ENCODE measurements at places on chromosomes 6 and 20. TPM values are rescaled to one million over a fixed set of nuclear protein-coding genes. Genes with fewer than 3 reads are reported as not detected.

- DNase-seq = no peak
These were observed 11.0 kb upstream of the BPIFB4 start for GRCh38 chr20:33068251-33068939.

DNA sequence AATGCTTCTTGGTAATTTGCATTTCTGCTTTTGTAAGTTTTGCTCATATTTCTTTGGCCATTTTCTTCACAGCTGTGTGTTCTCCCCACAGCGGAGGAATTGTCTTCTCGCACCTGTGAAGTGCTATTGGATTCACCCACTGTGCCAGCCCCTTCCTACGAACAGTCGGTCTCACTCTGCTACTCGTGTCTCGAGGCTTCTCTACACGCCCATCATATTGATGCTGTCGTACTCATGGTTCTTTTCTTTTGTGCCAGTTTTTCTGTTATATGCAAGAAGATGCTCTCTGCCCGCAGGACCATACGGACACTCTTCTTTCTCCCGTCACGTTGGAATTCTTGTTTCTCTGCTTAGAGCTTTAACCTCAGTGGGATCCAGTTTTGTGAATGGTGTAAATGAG lies 200.3 kb downstream of the DLL1 start:
- DNase-seq = no peak

- DNase-seq = peak; percentile 13
These were observed 7.0 kb downstream of the TMEM244 start for GRCh38 chr6:129853996-129854711.

DNA sequence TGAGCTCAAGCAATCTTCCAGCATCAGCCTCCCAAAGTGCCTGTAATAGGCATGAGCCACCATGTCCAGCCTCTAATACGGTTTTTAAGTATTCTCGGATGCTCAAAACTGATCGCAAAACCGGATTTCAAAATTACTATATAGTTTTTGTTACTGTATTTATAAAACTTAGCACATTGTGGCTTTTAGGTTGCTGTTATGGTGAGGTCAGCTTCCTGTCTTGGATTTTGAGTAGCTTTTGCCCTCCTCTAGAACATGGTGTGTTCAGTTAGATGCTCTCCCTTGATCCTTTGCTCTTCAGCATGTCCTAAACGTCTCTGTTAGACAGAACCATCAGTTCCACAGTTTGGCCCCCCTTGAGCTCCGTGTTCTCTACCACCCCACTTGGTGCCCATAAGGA lies 96.2 kb downstream of the RPP40 start:
- no peak for DNase-seq

DNA sequence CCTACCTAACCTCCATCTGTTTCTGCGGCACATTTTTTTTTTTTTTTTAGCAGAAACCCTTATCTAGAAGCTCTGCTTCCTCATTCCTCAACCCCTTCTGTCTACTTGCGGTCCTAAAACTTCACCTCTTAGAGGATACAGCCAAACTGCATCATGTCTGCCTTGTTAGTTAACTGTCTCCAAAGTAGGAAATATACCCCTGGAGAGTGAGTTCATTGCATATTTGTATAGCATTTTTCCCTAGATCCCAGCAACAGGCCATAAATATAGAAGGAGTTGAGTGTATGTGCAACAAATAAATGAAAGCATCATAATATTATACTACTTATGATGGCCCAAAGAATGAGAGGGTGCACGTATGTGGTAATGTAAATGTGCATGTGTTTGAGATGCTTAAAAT lies 1288.6 kb upstream of the GJE1 start:
- no peak for DNase-seq

DNA sequence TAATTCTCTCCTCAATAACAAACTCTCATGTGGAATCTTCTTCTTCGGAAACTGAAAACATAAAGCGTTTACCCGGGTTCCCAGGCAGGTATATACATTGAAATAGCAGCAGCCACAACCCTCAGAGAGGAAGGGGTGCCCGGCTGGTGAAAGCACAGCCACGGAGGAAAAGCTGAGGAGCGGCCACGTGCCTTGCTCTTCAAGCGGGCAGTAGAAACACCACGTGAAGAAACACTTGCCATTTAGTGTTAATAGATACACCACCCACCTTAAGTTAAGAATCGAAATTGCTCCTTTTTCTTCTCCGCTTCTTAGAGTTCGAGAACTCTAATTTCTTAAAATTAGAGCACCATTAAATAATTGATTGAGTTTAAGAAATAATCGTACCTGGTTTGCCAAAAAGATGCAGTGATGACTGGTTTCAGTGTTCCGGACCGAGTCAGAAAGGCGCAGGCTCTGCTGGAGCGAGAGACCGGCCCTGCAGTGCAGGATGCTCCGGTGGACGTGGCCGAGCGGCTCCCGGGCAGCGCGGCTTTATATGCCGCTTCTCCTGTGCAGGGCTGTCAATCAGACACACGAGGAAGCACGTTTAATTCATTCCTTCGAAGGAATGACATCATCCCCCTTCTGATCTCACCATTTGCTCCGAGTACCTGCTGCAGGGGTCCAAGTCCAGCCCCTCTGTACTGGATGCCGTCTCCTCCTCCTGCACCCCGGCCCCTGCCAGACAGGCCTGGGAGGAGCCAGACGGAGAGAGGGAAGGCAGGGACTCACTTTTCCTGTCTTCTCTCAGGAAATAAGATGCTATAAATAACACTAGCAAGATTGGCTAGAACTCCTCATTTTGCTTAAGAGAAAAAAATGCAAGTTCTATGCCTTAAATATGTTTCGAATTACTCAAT lies at the start of gene THBS2:
Gene THBS2, minus strand, starts transcription at position 510 of the 902 bp plus-strand sequence. CDS start 3,062 bp downstream, outside the sequence.
- DNase-seq = no peak

DNA sequence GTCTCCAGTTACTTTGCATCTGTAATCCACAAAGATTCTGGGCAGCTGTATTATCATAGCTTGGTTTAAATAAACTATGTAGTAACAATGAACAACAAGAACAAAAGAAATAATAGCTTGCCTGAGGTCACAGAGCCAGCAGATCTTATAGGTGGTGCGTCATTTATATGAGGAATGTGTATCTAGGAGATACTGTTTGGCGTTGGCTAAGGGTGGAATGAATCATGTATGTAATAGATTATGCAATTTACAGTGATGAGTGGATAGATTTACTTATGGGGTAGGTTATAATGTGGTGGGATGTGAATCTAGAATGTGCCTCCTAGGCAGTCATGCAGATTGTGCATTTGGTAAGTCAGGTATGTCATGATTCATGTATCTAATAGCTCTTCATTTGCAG lies 42.8 kb downstream of the HNF4A start:
- no peak for DNase-seq

SCRT2 gene
- total RNA-seq = not detected

PFDN4 gene
- 27.9 TPM for total RNA-seq

NKX2-4 gene
- total RNA-seq = not detected

HSPA1L gene
- 1.3 TPM for total RNA-seq

Data from HT-29 (cell line).